Renal cortex interstitium (tissue), 15 donors: ENCODE measurements at places on chromosomes 16 and 17.

GRCh38 chr16:19858340-19859018 lies 26.2 kb downstream of the GPRC5B start:
- DNase-seq = no peak

GRCh38 chr16:72963533-72964315 lies 84.2 kb downstream of the ZFHX3 start:
- DNase-seq = no peak

DNA sequence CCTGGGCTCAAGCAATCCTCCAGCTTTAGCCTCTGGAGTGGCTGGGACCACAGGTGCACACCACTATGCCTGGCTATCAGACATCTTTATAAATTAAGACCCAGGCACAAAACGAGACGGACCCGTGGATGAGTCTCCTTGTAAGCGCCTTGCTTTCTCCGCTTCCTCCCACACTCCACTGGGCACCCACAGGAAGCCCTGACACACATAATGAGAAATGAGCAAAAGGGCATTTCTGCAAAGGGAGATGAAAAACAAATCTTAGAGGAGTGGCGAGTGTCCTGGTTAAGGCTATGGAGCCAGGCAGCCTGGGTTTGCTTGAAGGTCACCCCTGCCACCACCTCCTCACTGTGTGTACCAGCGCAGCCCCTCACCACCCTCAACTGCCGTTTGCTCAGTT lies 56.3 kb downstream of the XYLT1 start:
- no peak for DNase-seq

GRCh38 chr17:64520359-64520758 lies 13.6 kb downstream of the CEP95 start:
- no peak for DNase-seq

DNA sequence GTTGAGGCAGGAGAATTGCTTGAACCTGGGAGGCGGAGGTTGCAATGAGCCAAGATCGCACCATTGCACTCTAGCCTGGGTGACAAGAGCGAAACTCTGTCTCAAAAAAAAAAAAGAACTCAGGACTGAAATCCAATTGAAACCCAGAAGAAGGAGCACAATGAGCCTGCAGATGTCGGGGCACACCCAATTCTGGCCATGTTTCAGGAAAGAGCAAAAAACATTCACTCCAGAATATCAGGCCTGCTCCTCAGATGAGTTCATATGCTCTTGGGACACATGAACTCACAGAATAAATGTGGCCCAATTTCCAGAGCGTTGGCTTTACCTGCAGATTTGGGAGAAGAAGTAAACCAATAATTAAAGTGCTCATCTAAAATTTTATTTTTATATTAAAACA lies 3.0 kb upstream of the CMTM2 start:
- no peak for DNase-seq

DNA sequence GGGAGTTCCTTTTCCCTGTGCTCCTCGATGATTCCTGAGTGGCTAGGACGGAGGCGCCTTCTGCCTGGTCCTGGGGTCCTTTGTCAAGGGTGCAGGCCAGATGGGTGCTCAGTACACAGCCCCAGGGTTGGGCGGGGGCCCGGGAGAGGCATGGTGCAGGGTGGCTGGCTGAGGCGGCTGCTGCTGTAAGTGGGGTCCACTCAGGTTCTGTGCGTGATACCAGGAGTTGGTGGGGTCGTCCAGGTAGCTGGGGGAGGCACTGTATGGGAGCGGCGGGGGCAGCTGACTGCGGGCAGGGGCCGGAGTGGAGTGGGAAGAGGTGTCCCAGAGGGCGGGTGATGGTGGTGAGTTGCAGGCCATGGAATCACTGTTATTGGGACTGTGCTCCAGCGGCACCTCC lies 3.6 kb downstream of the DLX3 start:
- no peak for DNase-seq

DNA sequence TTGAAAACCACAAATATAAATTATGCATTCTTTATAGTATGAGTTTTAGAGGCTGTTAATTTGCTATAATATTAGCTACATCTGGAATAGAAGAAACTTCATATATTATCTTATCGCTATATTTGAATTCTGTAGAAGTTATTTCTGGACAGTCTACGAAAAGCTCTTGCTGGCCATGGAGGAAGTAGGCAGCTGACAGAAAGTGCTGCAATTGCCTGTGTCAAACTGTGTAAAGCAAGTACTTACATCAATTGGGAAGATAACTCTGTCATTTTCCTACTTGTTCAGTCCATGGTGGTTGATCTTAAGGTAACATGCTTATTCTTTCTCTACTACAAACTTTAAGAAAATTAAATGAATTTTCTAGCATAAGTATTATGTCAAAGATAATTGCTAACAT lies 96.8 kb downstream of the OMG start:
- no peak for DNase-seq

DNA sequence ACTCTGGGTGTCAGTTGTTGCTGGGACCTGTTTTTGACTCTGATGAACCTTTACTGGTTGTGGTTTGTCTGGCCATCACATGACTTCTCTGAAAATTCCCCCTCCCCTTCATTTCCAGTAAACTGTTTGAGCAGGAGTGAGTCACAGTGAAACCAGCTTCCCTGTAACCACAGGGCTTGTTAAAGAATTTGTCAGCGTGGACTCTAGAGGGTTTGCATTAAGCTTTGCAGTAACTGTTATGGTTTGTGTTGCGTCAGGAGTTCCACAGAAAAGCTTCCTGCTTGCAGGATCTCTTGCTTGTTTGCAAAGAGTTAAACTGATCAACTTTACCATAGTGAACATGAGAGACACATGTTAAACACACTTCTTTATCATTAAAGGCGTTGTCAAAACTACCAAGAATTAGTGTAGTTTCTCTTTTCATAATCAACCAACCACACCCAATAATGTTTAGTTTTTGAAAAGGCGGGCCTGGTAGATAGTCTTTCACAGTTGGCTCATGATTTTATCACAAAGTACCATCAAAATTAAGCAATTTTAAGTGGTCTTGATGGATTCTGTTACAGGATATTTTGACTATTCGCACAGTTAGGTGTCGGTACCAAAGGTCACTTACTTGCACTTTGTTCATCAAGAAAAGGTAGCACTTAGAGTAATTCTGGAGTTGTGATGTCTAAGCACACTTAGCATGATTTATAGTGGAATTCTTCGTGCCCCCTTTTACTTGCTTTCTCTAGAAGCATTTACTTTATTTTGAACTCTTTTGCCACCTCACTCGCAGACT lies 79.3 kb downstream of the VMP1 start:
- DNase-seq = no peak

DNA sequence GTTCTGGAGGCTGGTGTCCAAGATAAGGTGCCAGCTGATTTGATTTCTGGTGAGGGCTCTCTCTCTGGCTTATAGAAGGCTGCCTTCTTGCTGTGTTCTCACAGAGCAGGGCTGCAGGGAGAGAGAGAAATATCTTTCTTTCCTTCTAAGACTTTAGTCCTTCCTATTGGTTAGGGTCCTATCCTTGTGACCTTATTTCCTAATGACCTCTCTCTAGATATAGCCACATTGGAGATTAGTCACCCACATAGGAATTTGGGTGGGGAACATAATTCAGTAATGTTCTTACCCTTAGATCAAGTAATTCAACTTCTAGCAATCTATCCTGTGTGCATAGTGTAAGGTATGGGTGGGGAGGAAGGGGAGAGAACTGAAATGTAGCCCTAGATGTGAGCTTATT lies 18.0 kb upstream of the ABCA5 start:
- no peak for DNase-seq

DNA sequence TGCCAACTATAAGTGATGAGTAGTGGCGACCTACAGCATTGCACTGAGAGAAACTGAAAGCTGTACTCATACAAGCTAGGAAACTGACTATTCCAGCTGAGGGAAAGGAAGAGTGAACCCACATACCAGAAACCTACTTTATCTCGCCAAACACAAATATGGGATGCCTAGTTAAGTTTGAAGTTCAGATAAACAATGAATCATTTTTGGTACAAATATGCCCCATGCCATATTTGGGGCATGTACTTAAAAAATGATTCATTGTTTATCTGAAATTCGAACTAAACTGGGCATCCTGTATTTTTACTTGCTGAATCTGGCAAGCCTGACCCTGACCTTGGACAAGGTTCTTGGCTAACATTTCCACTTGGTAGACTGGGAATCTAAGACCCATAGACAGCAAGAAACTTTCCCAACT lies 527.8 kb upstream of the PSMD7 start:
- DNase-seq = no peak

GRCh38 chr17:8074554-8074953 lies 13.0 kb downstream of the ALOX12B start:
- DNase-seq = no peak

DNA sequence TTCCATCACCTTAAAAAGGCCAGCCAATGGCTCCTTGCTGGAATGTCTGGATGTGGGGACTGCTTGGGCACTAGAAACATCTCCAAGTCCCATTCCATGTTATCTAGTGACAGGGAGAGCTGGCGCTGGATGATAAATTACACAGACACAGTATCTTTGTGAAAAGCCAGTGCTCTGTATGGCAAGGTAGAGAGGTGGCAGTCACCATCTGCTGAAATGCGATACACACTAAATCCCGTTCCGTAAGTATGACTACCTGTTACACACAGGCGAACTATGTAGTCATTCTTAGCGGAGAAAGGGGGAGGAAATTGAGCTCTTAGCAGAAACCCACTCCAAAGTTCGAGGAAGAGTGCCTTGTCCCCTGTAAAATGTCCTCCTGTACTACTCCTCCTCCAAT lies 81.0 kb upstream of the MYOCD start:
- no peak for DNase-seq

GRCh38 chr16:8739989-8740704 lies 57.3 kb downstream of the TMEM186 start:
- DNase-seq = no peak

- DNase-seq = peak; percentile 46
These were observed 99.9 kb upstream of the CORO6 start for GRCh38 chr17:29722411-29723198.

DNA sequence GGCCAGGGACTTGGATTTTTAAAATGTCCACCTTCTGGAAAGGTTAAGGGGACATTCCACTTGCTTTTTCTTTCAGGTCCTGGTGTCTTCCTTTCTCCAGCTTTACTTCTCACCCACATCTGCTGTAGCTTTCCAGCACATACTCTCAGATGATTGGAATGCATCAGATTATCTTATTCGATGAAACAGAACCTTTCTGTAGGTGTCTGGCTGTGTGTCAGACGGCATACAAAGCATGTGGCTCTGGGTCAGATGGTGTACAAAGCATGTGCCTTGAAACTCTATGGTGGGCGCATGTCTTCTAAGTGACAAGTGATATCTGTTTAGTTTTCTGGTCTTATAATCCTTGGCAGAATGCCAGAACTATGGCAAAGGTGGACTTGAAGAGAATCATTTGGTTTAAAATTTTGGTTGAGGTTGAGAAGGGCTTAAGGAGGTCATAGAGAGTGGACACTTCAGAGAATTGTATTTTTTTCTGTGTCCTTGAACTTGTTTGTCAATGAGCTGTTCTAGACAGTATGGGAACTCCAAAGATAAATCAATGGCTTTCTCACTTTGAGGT lies 125.3 kb downstream of the FTO start:
- no peak for DNase-seq

DNA sequence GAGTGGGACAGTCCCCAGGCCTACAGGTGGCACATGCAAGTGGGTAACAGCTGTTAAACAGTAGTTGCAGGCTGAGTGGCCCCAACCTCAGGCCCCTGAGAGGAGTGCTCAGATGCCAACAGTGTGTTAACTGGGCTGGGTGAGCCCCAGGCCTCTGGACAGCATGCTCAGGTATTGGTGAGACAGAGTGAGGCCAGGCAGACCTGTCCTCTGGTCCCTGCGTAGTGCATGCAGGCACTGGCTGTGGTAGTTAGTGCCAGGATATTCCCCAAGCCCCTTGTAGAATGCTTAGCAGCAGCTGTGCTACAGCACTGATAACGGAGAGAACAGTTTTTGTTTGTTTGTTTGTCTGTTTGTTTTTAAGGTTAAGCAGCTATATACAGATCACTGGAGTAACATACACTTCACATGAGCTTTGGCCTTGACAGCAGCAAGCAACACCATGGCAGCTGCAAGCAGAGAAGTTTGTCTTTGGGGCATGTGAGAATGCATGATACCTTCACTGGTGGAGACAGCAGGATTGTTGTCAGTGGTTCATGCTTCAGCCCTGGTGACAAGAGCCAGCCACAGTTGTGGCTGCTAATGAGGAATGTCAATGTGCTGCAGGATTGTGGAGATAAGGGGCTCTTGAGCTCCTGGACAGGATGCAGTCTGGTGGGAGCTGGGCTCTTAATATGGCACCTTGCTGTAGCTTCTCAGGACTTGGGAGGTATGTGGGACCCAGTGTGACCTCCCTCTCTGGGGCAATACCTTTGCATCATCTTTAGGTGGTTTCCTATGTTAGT lies 614.4 kb downstream of the CDH11 start:
- DNase-seq = no peak

GRCh38 chr17:65278050-65278819 lies 141.1 kb downstream of the RGS9 start:
- DNase-seq = peak; percentile 45

DNA sequence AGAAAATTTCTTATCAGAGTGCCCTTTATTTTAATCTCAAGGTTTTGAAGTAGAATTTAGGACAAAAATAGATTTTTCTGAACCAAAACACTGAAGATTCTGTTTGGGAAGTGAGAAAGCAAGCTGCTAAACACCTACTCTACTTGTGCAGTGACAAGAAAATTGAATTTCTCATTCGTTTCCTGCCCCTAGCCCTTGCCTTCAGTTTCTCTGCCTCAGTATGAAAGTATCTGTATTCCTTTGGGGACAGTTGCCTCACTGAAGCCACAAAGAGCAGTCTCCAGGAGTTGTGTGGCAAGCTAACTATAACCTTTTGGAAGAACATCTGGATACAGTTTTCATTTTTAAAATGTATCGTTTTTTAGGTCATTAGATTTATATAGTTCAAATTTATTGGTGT lies 19.7 kb downstream of the MOSMO start:
- no peak for DNase-seq

- DNase-seq = no peak
These were observed 254.3 kb downstream of the WWOX start for GRCh38 chr16:78353640-78354275.

- no peak for DNase-seq
These were observed 14.7 kb upstream of the PLLP start for GRCh38 chr16:57299009-57299718.

- DNase-seq = no peak
These were observed 72.8 kb downstream of the WWP2 start for GRCh38 chr16:69834807-69835466.

GRCh38 chr17:70716551-70716950 lies 547.2 kb downstream of the KCNJ2 start:
- no peak for DNase-seq

GRCh38 chr16:80806927-80807340 lies 2.5 kb upstream of the CDYL2 start:
- no peak for DNase-seq

DNA sequence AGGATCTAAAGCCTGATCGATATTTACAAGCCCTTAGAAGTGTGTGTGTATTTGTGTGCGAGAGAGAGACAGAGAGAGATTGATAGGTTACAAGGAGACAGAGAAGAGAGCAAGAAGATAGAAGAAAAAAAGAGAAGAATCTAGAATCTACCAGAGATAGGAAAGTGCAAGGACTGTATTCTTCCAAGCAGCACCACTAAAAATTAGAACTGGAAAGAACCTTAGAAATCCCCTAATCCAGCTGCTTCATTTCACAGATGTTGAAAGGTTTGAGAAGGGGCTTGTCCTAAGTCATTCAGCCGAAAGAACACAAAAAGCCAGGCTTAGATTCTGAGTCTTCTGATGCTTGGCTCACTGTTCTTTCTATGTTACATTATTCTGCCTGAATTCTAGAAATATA lies 92.2 kb downstream of the HS3ST3A1 start:
- no peak for DNase-seq
